CD8-positive, alpha-beta memory T cell (primary cell): ENCODE measurements at places on chromosomes 12 and 14.
A peak's percentile ranks its signal among the peaks of the same experiment; 100 is the strongest.

- DNase-seq = no peak
Measured at GRCh38 chr14:65184032-65184764, 81.9 kb upstream of the MAX start.

DNA sequence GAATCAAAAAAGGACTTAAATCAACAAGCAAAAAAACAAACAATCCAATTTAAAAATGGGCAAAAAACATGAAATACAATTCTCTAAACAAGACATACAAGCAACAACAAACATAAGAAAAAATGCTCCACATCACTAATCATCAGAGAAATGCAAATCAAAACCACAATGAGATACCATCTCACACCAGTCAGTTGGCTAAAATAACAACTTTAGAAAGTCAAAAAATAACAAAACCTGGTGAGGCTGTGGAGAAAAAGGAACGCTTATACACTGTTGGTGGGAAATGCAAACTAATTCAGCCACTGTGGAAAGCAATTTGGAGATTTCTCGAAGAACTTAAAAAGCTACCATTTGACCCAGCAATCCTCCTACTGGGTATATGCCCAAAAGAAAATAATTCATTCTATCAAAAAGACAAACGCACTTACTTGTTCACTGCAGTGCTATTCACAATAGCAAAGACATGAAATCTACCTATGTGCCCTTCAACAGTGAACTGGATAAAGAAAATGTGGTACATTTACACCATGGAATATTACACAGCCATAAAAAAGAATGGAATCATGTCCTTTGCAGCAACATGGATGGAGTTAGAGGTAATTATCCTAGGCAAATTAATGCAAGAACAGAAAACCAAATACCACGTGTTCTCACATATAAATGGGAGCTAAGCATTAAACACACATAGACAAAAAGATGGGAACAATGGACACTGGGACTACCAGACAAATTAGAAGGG, 26.9 kb downstream of the PRKD1 start:
- no peak for DNase-seq

- no peak for DNase-seq
Measured at GRCh38 chr12:80317307-80317706, 126.7 kb upstream of the PTPRQ start.

DNA sequence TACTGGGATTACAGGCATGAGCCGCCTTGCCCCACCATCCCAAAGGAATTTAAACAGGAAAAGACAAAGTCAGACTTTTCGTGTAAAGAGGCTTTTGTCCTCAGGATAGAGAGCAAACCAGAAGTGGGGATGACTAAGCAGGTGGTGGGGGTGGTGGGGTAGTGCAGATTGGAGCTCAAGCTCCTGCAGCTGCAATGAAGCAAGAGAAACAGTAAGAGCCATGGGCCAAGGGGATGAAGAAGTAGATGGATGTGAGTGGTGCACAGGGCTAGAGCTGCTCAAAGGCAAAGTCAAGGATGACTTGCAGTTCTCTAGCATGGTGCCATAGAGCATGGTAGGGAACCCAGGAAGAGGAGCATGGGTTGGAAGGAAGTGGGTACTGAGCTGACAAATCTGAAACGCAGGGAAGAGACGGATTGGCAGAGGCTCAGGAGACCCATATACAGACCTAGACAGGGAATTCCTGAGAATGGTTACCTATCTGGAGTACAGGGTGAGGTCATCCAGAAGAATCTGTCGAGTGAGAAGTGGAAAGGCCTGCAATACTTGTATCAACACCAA, 11.4 kb upstream of the RNF34 start:
- no peak for DNase-seq

- DNase-seq = no peak
Measured at GRCh38 chr14:79584679-79585078, 626.6 kb downstream of the DIO2 start.

DNA sequence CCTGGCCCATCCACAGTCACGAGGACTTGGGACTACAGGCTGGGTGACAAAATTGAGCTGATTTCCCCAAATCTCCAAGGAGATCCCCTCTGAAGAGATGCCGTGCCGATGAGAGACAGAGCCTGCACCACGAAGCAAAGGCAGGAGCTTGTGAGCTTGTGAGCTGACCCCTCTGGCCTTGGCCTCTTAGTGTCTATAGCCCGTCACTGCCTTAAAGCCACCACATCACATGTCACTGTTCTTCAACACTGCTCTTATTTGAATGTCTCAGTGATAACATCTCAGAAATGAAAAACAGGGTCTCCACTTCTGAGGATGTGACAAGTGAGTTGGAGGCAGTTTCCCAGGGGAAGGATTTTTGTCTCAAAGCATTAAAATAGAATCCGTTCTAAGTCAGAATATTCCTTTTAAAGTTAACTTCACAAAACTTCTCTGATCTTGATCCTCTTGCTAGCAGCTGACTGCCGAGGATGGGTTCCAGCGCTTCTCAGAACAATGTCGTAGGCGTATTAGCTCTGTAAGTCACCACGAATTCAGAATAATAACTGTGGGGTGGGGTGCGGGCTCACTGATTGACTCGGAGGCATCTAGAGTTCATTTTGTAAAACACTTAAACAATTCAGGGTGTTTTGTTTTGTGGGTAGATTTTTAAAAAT, 37.5 kb downstream of the CHST11 start:
- peak; percentile 60 for DNase-seq

DNA sequence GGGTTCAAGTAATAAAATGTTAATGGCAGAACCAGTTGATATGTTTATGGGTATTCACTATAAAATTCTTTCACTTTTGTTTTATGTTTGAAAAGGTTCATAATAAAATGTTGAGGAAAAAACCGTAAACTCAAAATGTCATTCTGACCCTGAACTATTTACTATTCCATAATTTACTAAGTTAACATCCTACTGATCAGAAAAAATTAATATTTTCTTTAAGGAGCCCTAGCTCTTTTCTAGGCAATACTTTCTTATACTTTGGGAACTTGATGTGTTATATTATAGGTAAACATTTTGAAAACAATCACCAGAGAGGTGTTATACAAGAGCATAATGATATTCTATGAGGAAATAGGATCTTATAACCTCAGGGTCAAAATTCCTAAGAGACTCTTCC, 334.6 kb downstream of the ZFP36L1 start:
- DNase-seq = no peak

GRCh38 chr12:99388671-99389195, 258.8 kb upstream of the GARIN6 start:
- DNase-seq = no peak

- no peak for DNase-seq
Measured at GRCh38 chr14:38616959-38617358, 361.1 kb upstream of the CLEC14A start.

- DNase-seq = no peak
Measured at GRCh38 chr12:60845696-60846095, 1249.9 kb downstream of the SLC16A7 start.

DNA sequence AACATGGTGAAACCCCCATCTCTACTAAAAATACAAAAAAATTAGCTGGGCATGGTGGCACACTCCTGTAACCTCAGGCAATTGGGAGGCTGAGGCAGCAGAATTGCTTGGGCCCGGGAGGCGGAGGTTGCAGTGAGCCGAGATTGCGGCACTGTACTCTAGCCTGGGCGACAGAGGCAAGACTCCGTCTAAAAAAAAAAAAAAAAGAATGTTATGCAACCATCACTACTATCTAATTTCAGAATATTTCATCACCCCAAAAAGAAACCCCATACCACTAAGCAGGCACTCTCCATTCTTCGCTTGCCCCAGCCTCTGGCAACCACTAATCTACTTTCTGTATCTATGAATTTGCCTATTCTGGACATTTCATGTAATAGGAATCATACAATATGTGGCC, 68.8 kb upstream of the AMN start:
- no peak for DNase-seq

- no peak for DNase-seq
Measured at GRCh38 chr14:100713705-100714104, 13.0 kb upstream of the DLK1 start.

DNA sequence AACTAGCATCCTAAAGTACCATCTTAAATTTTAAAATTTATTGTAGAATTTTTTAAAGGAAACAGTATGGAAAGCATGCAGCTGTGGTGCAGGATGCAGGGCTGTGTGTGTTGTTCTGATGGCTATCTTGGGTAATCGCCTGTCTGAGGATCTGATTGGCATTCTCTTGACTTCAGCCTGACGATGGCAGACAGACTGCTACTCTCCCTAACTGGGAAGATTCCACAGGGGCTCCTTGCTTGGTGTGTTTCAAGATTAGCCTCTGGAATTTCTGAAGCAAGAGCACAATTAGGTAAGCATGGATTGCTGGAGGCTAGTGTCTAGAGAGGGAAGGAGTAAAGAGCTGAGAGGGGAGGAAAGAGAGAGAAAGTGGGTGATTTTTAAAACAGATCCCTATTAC, 696.8 kb upstream of the LRFN5 start:
- no peak for DNase-seq

- DNase-seq = no peak
Measured at GRCh38 chr14:95536036-95536593, 1.3 kb downstream of the GLRX5 start.

DNA sequence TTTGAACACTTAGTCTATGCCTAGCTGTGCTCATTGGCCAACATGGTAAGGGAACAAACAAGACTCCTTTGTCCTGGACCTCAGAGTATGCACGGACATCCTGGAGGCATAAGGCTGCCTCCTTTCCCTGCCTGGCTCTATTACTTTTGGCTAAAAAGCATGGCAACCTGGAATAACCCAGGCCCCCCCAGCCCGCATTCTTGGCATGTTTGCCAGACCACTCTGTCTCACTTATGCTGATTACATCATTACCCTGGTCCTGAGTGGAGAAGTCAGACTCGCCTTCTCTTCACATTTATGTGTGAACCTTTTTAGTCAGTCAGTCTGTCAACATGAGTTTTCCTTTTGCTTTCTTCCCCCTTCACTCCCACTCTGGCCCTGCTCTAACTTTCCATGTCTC, 58.0 kb upstream of the ELK3 start:
- DNase-seq = no peak
